MCF 10A (cell line): ENCODE measurements at places on chromosomes 6 and 20. TPM values are rescaled to one million over a fixed set of nuclear protein-coding genes. Genes with fewer than 3 reads are reported as not detected.

SNAP25 gene
- total RNA-seq = not detected in 2 replicates

TRIM10 gene
- not detected in 2 replicates for total RNA-seq

C6orf58 gene
- total RNA-seq = not detected in 2 replicates

SLC17A3 gene
- not detected in 2 replicates for total RNA-seq

GHRH gene
- total RNA-seq = not detected in 2 replicates
